Right renal cortex interstitium (tissue), 3 donors: ENCODE measurements at places on chromosomes 5 and 9. TPM values are rescaled to one million over a fixed set of nuclear protein-coding genes. Genes with fewer than 3 reads are reported as not detected.

DNA sequence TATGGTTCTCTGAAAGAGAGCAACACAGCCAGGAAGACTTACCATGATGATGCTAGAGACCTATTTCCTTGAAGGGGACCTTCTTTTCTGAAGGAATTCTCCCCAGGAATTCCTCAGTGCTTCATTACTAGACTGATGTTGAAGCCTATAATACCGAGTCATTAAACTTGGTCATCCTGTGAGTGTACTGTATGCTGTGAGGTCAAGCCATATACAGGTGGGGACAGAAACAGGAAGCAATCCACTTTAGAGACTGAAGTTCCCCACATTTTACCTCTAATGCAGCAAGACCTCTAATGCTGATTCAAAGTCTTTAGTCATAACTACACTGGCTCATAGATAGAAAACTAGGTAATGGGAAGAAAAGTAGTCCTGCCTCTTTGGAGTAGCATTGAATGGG, 77.1 kb upstream of the RASEF start:
- DNase-seq: no peak

The BTNL3 gene
- 0.43 TPM for polyA plus RNA-seq

The ZNF483 gene
- polyA plus RNA-seq: 2.2 TPM

The AIF1L gene
- 428 TPM for polyA plus RNA-seq

The THBS4 gene
- 19.3 TPM for polyA plus RNA-seq

The TEX48 gene
- polyA plus RNA-seq: not detected
